ENCODE measurements at places on chromosomes 3 and 15. TPM values are rescaled to one million over a fixed set of nuclear protein-coding genes. Genes with fewer than 3 reads are reported as not detected.

ATP13A5 gene
- total RNA-seq = not detected

GPR160 gene
- 1.2 TPM for total RNA-seq

CPN2 gene
- not detected for total RNA-seq

SPINT1 gene
- total RNA-seq = 0.34 TPM

PIGZ gene
- 2.7 TPM for total RNA-seq

LRRK1 gene
- 7.5 TPM for total RNA-seq

GHRL gene
- total RNA-seq = 0.22 TPM

NLGN1 gene
- total RNA-seq = under 0.01 TPM

EBLN2 gene
- 3.6 TPM for total RNA-seq

LRRIQ4 gene
- not detected for total RNA-seq

TBC1D2B gene
- total RNA-seq = 46.8 TPM

TMEM45A gene
- total RNA-seq = 12.0 TPM

HTR3E gene
- not detected for total RNA-seq

FBXW12 gene
- not detected for total RNA-seq

SLC24A1 gene
- 31.2 TPM for total RNA-seq

SHC4 gene
- 0.34 TPM for total RNA-seq

EXD1 gene
- total RNA-seq = not detected

MINAR1 gene
- total RNA-seq = 0.77 TPM

AADACL2 gene
- total RNA-seq = not detected

ATP10A gene
- total RNA-seq = 0.54 TPM

CSK gene
- total RNA-seq = 30.5 TPM

TUSC7 gene
- total RNA-seq = not detected

All from dermis lymphatic vessel endothelial cell (primary cell).